ENCODE measurements at places on chromosomes 4 and X.

DNA sequence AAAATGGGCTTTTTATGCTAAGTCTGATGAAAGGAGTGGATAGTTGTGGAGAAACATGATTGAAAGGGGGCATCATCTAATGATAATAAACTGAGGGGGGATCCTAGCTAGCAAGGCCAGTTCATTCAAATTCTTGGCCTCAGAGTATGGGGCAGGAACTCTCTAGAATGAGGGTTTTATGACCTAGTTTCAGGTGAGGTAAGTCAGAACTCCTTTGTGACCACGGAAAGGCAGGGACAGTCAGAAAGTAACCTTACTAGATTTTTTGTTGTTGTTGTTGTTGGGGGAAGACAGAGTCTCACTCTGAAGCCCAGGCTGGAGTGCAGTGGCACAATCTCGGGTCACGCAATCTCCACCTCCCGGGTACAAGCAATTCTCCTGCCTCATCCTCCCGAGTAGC is 1.5 kb upstream of the PAQR3 start:
- DNase-seq: no peak

DNA sequence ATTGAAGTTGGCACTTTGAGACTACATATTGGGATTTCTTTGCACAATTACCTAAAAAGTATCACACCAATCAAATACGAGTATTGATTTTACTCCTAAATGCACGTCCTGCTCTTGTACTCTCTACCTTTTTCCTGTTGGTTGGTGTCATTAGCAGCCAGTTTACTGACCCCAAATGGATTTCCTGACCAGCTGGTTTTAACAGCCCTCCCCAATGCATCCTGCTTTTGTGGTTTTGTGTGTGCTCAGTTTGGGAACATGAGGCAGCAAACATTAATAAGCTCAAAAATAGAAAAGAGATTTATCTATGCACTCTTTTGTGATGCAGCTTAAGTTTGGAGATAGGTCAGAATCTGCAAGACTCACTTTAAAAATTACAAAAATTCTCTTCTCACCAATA is 230.3 kb downstream of the MAPK10 start:
- no peak for DNase-seq

- no peak for DNase-seq
Observed at GRCh38 chr4:87118826-87119225, 101.6 kb downstream of the KLHL8 start.

- DNase-seq: no peak
Observed at GRCh38 chrX:21963269-21963668, 22.8 kb downstream of the SMS start.

DNA sequence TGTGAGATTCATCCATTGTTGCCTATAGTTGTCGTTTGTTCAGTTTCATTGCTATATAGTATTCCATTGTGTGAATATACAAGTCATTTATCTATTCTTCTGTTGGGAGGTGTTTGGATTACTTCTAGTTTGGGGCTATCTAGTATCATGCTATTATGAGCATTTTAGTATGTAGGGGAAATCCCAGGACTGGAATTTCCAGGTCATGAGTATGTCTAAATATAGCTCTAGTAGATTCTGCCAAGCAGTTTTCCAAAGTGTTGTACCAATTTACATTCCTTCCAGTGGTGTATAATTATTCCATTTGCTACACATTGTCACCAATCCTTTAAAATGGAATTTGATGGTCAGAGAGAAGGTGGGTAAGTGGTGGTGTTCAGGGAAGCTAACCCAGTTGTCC is 30.1 kb downstream of the EGFL6 start:
- DNase-seq: no peak

DNA sequence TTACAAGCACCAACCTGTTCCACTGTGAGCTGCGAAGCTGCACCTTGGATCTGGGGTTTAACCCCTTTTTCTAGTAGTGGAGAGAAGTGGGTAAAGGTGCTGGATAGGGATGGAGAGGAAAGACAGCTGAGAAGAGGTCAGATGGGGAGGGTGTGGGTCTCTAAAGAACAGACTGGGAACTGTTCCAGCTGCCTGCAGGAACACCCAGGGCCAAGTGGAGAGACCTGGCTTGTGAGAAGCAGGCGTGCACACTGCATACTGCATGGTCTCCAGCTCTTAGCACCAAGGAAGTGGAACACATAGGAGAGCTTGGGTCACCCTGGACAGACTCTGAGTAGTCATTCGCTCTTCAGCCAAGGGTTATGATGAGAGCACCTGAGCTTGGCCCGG is 16.1 kb downstream of the BCOR start:
- no peak for DNase-seq

DNA sequence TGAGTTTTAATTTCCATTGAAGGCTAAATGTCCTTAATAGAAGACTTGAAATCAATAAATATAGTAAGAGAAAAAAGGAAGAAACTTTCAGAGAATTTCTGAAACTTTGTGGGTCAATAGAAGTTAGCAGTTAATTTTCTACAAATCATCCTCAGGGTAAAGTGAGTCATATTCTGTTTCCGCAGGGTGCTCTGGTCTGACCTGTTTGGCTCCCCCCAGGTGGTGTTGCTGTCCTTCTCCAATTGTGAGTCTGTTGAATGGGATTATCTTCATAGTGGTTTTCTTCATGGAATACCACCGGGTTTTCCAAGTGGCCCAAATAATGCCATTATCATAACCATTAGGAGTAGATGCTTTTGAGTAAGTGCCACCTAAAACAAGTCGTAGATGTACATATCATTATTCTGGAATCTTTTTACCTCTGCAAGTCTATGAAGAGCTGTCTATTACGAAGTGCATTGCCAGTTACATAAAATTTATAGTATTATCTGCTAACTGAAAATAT is 7.7 kb downstream of the FGG start:
- no peak for DNase-seq

DNA sequence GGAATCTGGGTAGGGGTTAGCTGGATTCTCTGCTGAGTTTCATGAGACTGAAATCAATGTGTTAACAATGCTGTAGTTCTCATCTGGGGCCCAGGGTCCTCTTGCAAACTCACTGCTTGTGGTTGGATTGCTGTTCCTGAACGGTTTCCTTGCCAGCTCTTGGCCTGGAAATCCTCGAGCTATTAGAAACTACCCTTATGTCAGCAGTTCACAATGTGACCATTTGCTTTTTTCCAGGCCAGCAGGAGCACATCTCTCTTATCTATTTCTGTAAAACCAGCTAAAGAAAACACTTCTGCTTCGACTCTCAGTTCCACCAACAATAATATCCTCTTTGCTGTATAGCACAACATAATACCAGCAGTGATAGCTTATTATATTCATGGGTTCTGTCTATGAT is 140.1 kb upstream of the TRAM1L1 start:
- no peak for DNase-seq

GRCh38 chr4:105894660-105895582 is at the start of gene NPNT:
Gene NPNT (plus strand): TSS chr4:105895471. CDS start chr4:105895653, 182 bp downstream.
- DNase-seq: no peak

- DNase-seq: no peak
Observed at GRCh38 chr4:72552447-72552846, 16.6 kb downstream of the ADAMTS3 start.

- DNase-seq: no peak
Observed at GRCh38 chrX:94600077-94600476, 926.1 kb downstream of the FAM133A start.

All from DMS 273 treated with DMSO at 0.1 percent for 48 hours (cell line).